ENCODE measurements at places on chromosomes 4 and X. TPM values are rescaled to one million over a fixed set of nuclear protein-coding genes. Genes with fewer than 3 reads are reported as not detected.

VSIG1 gene
- 0.86 TPM for total RNA-seq

TBX22 gene
- not detected for total RNA-seq

DNA sequence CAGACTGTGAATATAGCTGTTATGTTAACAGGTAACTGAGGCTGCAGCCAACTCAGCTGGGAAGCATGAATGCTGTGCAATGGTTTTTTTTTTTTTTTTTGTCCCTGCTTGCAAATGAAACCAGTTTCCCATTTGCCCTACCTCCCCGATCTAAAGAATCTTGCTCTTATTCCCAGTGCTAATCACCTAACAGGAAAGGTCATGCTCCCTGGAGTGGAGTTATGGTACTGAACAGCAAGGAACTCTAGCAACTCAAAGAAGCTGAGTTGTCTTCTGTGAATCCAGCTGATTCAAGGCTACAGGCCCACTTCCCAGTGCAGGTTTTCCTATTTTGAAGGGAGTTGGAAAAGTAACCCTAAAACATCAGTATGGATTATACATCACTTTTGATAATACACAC is 52.1 kb downstream of the HTR2C start:
- no peak for DNase-seq
- no peaks in the 10 kb centered on the region for H3K27me3 ChIP-seq
- no peaks in the 10 kb centered on the region for H3K36me3 ChIP-seq
- no peak overlapping the region for H3K4me3 ChIP-seq

GRCh38 chr4:2065106-2065930 is 6.2 kb downstream of the NAT8L start:
- no peak overlapping the region for H3K4me3 ChIP-seq
- no peaks in the 10 kb centered on the region for H3K36me3 ChIP-seq
- H3K4me1 ChIP-seq, result peaks cover 8% of the 10 kb centered on the region
- H3K27ac ChIP-seq, result no peak overlapping the region
- no peaks in the 10 kb centered on the region for H3K27me3 ChIP-seq

- H3K4me1 ChIP-seq, result no peaks in the 10 kb centered on the region
- H3K4me3 ChIP-seq, result no peak overlapping the region
- no peak for DNase-seq
- H3K27me3 ChIP-seq, result no peaks in the 10 kb centered on the region
Measured at GRCh38 chr4:65917486-65917885, 247.2 kb upstream of the EPHA5 start.

GRCh38 chrX:135170877-135171519 is at the start of gene CT55:
CT55 (minus strand) TSS chrX:135171398; CDS start chrX:135171171, 227 bp downstream.
- H3K27ac ChIP-seq, result no peak within 1 kb of the TSS
- no peaks in the 10 kb centered on the region for H3K4me1 ChIP-seq
- no peak for DNase-seq

All from upper lobe of left lung (tissue), 6 donors.